ENCODE measurements at places on chromosomes 1 and 21. TPM values are rescaled to one million over a fixed set of nuclear protein-coding genes. Genes with fewer than 3 reads are reported as not detected.

GRCh38 chr1:233097959-233098580, 147.7 kb downstream of the NTPCR start:
- no peak for DNase-seq

DNA sequence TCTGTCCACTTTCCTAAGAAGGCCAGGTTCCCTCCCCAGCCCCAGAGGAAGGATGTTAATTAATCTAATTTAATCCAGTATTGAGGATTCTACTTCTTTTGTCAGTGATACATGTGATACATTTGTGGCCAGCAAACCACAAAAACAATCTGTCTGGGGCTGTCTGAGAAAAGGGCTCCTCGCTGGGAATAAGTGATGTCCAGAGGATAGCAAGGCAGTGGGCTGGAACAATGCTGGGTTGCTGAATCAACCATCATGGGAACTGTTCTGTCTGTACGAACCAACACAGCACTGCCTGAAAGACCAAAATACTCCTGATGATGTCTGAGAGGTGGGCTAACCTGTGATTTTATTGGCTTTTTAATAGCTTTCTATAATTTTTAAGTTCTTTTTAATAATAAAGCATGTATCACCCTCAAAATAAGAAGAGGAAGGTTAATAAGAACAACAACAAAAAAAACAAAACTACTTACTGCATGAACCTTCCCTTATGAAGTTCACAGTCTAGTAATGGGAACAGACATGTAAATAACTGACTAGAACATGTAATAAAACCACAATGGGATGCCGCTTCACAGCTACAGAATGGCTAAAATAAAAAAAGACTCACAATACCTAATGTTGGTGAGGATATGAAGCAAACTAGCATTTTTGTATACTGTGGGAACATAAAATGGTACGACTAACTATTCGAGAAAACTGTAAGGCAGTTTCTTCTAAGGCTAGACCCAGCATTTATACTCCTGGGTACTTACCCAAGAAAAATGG, 11.4 kb upstream of the ADAR start:
- DNase-seq, result no peak

DNA sequence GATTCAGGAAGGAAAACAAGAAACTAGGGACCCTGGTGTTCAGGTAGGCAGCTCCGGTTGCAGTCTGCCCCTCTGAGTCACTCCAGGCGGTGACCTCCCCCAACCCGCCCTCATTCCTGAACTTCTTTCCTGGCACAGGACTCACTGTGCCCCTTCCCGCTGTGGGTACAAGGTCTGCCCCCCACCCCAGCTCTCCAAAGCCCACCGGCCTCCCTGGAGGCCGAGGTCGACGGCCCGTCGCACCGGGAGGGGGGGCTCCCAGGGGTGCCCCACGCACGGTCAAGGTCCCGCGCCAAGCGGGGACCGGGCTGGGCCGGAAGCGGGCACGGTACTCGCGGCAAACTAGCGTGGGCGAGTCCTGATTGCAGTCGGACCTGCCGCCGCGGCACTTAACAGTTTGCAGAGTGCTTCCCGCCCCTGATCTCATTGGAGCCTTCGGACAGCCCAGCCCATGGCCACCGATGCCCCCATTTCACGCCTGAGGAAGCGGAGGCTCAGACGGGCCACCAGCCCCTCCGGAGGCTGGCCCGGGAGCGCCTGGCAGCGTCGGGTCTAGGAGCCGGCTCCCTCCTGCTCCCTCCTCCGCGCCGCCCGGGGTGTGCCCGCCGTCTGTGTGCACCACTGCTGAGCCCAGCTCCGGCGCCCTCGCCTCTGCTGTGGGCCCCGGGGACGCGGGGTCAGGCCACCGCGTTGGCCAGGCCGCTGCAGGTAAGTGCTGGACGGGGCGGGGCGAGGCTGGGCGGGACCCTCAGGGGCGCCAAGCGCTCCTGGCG, at the start of gene GJB3:
Gene GJB3, plus strand, starts transcription at position 144 of the 773 bp plus-strand sequence. CDS start 3,549 bp downstream, outside the sequence.
- no peak for DNase-seq

GRCh38 chr21:35324372-35325220, 275.5 kb upstream of the RUNX1 start:
- no peak for DNase-seq

DNA sequence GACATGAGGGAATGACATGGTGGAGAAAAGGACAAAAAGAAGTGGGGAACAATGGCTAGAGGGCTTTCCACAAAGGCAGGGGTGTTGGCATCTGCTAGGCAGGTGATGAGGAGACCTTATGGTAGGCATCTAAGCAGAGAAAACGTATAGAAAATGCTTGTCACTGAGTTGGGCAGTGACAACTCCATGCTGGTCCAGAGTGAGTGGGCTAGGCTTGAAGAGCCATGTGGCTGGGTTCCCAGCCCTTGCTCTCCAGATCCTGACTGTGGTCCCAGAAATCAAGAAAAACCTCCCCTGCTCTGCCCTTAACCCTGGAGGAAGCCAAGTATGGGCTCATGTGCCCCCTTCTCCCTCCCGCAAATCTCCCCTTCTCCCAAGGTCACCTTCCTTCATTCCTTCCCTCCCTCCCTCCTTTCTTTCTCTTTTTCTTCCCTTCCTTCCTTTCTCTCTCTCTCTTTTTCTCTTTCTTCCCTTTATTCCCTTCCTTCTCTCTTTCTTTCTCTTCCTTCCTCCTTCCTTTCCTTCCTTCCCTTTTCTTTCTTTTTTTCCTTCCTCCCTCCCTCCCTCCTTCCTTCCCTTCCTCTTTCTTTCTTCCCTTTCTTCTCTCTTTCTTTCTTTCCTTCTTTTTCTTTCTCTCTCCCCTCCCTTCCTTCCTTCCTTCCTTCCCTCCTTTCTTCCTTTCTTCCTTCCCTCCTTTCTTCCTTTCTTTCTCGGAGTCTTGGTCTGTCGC, 102.8 kb downstream of the NAV1 start:
- no peak for DNase-seq

DNA sequence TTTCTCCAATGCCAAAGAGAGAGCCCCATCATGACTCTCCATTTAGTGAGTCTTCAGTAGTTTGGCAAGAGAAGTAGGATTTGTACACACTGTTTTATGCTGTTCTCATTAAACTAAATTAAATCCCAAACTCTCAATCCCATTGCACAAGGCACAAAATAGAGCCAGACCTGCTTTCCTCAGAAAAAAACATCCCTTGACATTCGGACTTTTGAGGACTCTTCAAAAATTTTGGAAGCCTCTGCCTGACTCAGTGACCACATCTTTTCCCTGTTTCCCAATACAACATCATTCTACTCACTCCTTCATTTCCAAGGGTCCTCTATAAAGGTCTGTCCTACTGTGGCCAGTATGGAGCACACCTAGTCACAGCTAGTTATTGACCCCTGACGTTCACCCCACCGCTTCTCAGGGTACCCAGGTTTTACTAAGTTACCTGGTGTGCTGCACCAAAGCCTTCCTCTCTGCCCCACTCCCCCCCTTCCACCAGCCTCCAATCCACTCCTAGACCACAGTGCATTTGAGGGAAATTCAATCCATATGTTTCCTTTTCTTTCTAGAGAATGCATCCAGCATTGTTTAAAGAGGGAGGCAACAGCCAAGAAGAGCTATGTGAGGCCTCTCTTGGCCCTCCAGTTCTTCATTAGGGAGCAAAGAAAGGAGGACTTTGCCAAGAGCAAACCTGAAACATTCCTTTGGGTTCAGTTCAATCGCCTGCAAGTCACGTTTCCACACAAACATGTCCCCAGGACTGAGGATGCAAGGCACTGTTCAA, 428.7 kb downstream of the PLPP3 start:
- DNase-seq, result no peak

DNA sequence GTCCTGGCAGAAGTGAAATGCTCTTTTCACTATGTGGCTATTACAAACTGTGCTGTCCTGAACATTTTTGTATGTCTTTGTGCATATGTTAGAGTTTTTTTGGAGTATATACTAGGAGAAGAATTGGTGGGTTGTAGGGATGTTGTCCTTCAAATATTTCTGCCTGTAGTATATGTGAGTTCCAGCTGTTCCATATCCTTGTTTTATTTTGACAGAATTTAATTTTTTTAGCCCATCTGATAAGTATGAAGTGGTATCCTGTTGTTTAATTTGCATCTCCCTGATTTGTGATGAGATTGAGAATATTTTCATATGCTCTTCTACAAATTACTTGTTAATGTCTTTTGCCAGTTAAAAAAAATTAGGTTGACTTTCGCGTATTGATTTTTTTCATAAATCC, 34.3 kb downstream of the NEK7 start:
- DNase-seq, result no peak

DNA sequence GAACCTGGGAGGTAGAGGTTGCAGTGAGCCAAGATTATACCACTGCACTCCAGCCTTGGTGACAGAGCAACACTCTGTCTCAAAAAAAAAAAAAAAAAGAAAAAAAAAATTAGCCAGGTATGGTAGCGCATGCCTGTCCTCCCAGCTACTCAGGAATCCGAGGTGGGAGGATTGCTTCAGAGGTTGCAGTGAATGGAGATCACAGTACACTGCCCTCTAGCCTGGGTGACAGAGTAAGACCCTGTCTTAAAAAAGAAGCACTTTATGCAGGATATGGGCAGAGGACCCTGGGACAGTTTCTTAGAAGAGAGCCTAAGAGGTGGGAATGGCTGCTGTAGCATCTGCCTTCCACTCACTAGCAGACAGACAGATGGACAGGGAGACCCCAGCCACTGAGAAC, 23.0 kb downstream of the IQGAP3 start:
- no peak for DNase-seq

DNA sequence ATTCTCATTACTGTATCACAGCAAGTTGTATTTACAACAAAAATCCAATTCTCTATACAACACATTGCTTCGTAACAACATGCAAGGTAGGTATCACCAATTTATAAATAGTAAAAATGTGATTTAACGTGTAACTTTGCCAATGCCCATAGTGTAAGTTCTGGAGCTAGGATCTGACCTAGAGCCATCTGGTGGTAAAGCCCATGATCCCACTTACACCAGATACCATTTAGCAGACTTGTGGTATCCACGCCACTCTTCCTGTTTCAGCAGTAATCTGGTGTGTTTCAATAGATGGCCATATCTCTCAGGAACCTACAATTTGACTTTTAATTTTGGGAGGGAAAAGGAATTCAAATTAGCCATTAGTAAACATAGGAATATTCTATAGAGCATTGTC, 10.2 kb downstream of the SETSIP start:
- DNase-seq, result no peak

DNA sequence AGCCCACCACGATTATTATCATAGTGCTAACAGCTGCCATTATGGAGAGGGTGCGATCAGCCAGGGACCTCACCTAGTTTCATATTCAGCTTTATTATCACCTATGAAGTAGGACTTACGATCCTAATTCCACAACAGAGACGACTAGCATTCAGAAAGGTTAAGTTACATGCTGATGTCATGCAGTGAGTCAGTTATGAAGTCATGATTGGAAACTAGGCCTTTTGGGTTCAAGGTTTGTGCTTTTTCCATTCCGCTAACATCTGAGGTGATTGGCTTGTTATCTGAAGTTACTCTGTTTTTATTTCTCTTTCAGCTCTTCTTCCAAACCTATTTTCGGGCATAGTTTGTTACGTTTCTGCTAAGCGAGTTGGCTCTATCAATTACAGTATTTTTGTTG, 251.1 kb downstream of the CAMTA1 start:
- DNase-seq, result no peak

DNA sequence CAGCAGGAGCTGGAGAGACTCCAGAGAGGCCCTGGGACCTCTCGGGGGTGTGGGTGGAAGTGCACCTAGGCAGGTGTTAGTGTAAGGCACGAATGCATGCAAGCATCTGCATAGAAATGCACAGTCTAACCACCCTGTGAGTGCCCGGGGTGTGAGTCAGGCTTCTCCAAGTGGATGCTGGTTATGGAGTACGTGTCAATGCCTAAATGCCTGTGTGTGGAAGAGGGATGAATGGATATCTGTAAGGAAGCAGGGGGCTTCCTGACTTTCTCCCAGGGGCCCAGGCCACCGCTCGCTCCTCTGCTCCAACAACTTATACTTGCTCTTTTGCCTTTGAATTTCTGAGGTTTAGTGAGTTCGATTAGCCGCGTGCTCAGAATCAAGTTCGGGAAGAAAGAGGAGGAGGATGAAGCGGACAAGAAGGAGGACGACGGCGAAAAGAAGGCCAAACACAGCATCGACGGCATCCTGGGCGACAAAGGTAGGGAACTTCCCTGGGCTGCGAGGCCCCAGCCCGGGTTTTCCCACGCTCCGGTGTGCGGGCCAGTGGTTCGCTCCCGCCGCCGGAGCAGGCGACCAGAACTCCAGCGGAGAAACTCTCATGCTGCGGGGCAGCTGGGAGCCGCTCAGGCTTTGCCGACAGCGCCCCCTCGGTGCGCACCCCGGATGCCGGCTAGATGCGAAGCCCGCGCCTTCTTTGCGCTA, 5.4 kb downstream of the PAX7 start:
- DNase-seq, result no peak

DNA sequence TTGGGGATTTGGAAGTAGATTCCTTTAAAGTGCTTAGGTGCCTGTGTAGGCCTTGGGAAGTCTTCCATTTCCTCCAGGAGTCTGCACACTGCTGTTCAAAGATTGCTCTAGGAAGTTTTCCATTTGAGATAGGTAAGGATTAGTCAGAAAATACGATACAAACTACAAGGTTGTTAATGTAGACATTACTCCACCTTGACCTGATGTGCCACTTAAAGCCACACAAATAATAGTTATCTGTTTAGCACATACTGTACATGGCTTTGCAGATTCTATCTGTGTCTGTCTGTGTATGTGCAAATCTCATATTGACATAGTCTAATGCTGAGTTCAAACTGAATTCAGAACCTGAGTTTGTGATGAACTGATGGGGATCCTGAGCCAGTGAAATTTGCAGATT, 118.4 kb downstream of the RHOU start:
- no peak for DNase-seq

Gene OR2G6
- not detected for total RNA-seq

- no peak for DNase-seq
Measured at GRCh38 chr1:163896001-163896400, 574.2 kb downstream of the NUF2 start.

DNA sequence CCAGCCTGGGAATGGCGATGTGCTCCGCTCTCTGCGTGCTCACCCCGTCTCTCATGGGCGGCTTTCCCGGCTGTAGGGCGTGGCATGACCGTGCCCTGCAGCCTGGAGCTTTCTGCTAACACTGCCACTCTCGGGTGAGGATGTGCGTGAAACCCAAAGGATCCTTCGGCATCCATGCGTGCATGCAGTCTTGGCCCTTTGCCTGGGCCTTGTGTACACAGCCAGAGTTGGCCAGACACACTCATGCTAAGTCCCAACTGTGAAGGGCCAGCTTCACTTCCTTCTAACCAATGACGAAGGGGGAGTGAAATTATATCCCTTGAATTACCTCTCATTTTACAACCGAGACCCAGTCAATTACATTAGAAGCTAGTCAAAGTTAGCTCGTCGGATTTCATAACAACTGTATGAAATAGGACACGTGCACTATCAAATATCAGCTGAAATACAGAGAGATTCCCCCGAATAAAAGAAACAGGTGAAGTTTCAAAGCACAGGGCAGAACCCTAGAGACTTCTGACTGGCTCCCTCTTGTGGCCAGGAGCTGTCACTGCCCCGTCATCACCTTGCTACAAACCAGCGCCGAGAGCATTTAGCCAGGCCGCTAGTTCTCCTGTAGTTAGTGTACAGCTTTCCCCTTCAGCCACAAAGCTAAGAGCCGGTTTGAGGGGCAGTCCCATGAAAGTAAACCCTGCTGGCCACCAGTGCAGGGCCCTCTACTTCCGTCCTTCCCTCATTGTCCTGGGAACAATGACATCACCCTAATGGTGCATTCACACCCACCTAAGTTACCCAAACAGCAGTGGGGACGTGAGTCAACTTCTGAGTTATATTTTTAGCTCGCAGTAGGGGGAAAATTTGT, 63.4 kb upstream of the COA6 start:
- DNase-seq, result no peak

Gene PMVK
- 15.3 TPM for total RNA-seq

- no peak for DNase-seq
Measured at GRCh38 chr1:69483246-69483645, 84.5 kb upstream of the LRRC7 start.

Measured in omental fat pad (tissue), 4 donors.